Effector memory CD8-positive, alpha-beta T cell (primary cell): ENCODE measurements at places on chromosomes 11 and 22.

DNA sequence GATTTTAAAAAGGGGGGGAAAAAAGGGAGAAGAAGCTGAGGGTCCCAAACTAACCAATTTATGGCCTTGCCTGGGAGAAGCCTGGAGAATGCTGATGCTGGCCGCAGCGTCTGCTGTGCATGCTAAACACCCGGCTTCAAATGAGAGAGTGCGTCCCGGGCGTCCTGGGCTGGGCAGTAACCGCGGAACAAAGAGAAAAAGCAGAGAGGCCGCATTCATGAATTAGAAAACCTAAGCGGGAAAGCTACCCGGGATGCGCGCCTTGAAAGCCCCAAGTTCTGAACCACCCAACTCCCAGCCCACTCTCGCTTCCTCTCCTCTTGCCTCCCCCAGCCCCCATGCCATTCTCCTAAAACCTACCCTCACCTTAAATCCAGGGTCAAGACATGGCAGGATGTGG, 6.5 kb downstream of the MN1 start:
- no peak overlapping the region for H3K4me3 ChIP-seq
- no peak overlapping the region for H3K27ac ChIP-seq
- no peak for DNase-seq
- H3K4me1 ChIP-seq, result no peaks in the 10 kb centered on the region

- H3K36me3 ChIP-seq, result no peaks in the 10 kb centered on the region
- no peaks in the 10 kb centered on the region for H3K4me1 ChIP-seq
- H3K27ac ChIP-seq, result no peak overlapping the region
- DNase-seq, result no peak
Measured at GRCh38 chr11:120391292-120391691, 55.1 kb downstream of the ARHGEF12 start.

DNA sequence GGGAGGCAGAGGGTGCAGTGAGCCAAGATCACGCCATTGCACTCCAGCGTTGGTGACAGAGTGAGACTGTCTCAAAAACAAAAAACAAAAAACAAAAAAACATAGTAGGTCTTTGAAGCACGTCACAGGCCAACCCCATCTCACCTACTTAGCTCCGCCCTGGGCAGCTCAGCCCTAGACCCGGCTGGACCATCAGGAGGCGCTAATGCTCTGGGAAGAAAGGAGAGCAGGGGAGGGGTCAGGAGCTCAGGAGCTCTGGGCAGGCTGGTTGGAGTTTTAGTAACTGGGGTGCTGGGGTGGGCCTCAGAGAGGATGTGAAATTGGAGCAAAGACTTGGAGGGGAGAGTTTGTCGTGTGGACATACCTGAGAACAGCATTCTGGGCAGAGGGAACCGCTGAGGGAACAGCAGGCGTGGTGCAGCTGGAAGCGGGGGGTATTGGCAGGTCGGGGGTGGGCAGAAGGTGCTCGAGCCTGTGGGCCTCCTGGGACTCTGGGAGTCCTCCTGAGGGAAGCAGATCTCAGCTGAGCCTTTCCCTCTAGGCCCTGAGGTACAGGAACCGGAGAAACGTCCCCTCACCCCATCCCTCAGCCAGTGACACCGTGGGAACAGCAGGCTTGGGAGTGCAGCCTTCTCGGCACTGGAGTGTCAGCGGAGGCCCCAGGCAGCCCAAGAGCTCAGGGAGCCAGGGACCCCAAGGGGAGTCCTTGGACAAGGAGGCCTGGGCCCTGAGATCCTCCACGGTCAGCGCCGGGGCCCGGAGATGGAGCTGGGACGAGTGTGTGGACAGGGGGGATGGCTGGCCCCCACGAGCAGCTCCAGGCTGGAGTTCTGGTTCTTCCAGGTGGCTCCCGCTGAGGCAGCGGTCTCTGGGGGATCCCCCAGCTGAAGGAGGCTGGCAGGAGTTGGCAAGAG, 2.2 kb upstream of the RPS6KA4 start:
- no peak for DNase-seq
- H3K4me3 ChIP-seq, result peak overlapping the region; percentile 40
- H3K4me1 ChIP-seq, result peaks cover 22% of the 10 kb centered on the region
- H3K36me3 ChIP-seq, result peaks cover 19% of the 10 kb centered on the region

DNA sequence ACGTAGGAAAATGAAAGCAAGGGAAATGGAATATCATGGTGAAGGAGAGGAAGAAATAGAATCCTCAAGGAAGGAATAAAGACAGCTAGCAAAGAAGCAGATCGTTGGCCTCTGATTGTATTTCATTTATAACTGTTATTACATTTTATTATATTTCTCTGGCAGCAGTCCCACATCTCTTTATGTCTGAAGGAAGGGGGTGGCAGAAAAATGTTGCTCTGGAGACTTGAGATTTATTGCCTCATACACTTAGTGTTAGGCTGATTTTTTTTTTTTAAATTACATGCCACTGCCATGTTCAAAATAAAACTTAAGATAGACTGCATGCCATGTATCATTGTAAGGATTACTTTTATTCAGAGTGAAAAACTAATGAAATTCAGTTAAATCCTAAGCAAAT, 971.7 kb upstream of the CHORDC1 start:
- no peak overlapping the region for H3K4me3 ChIP-seq
- H3K27me3 ChIP-seq, result no peaks in the 10 kb centered on the region
- no peaks in the 10 kb centered on the region for H3K4me1 ChIP-seq
- no peaks in the 10 kb centered on the region for H3K36me3 ChIP-seq
- H3K27ac ChIP-seq, result no peak overlapping the region
- no peak for DNase-seq

- no peak overlapping the region for H3K4me3 ChIP-seq
- no peaks in the 10 kb centered on the region for H3K36me3 ChIP-seq
- no peak for DNase-seq
- H3K27me3 ChIP-seq, result no peaks in the 10 kb centered on the region
- no peaks in the 10 kb centered on the region for H3K4me1 ChIP-seq
Measured at GRCh38 chr11:31240340-31240904, 129.1 kb downstream of the DCDC1 start.

DNA sequence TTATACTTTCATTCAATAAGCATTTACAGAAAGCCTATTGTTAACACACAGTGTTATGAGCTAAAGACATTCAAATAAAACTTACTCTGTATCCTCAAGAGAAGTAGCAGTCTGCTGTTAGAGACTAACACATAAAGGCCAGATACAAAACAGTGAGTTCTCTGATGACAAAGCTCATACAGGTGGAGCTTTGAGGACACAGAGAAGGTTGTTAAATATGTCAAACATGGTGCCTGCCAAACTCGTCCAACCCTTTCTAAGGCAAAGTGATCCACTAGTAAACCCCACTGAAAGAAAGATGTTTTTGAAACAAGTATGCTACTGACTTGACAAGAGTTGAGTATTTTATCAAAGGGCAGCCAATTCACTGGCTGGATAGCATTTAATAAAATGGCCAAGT, 70.1 kb downstream of the C2CD3 start:
- H3K4me1 ChIP-seq, result no peaks in the 10 kb centered on the region
- DNase-seq, result no peak
- no peak overlapping the region for H3K27ac ChIP-seq

GRCh38 chr11:18766015-18766414, 25.6 kb downstream of the PTPN5 start:
- H3K4me3 ChIP-seq, result no peak overlapping the region
- peaks cover 6% of the 10 kb centered on the region for H3K4me1 ChIP-seq
- no peak overlapping the region for H3K27ac ChIP-seq
- H3K36me3 ChIP-seq, result no peaks in the 10 kb centered on the region

DNA sequence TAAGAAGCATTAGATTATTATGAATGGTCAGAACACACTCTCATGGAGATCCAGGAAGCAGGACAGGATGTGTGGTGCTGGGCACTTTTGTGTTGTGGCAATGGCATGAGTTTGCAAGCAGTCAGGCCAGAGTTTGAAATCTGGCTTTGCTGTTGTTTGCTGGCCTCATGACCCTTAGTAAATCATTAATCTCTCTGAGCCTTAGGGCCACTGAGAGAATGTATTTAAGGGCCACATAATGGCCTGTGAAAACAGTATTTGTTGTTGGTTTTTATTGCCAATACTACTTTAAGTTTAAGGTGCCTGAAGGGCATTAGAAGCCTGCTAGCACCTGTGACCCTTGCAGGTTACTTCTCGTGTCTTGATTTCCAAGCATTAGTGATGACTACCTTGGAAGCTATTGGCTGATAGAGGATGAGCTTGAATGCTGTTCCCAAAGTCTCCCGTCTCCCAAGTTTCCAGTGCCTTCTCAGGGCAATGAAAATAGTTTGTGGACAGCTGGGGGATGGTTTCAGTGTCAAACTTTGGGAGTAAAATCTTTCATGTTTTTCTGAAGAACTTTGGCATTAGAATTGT, 24.6 kb downstream of the STIM1 start:
- H3K27ac ChIP-seq, result peak overlapping the region; percentile 71
- no peaks in the 10 kb centered on the region for H3K27me3 ChIP-seq
- no peak for DNase-seq

GRCh38 chr22:23494930-23495266, 85.2 kb downstream of the IGLL1 start:
- no peaks in the 10 kb centered on the region for H3K36me3 ChIP-seq
- H3K4me3 ChIP-seq, result no peak overlapping the region
- no peak for DNase-seq
- peaks cover 9% of the 10 kb centered on the region for H3K4me1 ChIP-seq
- H3K27me3 ChIP-seq, result peaks cover 19% of the 10 kb centered on the region

DNA sequence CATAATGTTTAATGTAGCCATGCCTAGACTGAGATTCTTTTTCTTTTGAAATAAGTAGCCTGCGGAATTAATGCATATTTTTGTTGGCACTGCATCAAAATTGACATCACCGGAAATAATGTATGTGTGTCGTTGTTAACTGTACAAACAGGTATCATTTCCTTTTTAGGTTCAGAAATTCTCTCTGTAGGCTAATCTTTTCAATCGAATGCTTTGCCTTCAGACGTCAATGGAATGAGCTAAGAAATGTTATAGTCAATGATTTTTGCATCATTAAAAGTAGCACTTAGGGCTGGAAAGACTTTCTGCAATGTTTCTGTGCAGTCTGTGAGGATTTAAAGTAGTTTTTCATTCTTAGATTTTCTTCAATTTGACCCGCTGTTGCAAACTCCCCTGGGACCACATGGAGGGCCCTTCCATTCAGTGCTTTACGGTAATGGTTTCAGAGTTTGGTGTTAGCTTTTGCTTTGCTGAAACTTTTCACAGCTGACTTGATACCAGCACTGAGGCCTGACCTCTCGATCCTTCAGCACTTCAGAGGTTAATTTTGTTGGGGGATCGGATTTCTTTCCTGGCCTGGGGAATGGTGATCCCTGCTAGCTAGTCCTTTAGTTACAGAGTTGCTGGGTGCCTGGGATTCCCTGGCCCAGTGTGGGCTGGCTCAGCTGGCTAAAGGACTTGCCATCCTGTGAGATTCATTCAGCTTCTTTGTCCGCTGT, 137.8 kb downstream of the DBX1 start:
- H3K4me3 ChIP-seq, result no peak overlapping the region
- peaks cover 9% of the 10 kb centered on the region for H3K27me3 ChIP-seq
- no peaks in the 10 kb centered on the region for H3K4me1 ChIP-seq
- DNase-seq, result no peak
- no peaks in the 10 kb centered on the region for H3K36me3 ChIP-seq
- H3K27ac ChIP-seq, result no peak overlapping the region

- H3K4me1 ChIP-seq, result no peaks in the 10 kb centered on the region
- no peak overlapping the region for H3K27ac ChIP-seq
- H3K36me3 ChIP-seq, result peaks cover 3% of the 10 kb centered on the region
- peaks cover 33% of the 10 kb centered on the region for H3K27me3 ChIP-seq
Measured at GRCh38 chr11:114011443-114011842, 36.5 kb downstream of the HTR3A start.

DNA sequence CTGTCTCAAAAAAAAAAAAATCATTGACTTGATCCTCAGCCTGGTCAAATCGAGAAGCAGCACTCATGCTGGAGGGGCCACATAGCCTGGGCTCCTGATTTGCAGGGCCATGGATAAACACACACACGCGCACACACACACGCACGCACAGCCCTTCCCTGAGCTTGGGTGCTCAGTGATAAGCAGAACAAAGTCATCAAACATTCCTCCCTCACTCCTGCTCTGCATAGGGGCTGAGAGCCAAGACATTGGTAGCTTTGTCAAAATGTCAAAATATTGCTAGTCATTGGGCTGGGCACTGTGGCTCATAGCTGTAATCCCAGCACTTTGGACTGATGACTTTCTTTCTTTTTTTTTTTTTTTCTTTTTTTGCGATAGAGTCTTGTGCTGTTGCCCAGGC, 34.0 kb upstream of the A4GALT start:
- H3K4me1 ChIP-seq, result peaks cover 4% of the 10 kb centered on the region
- DNase-seq, result no peak
- no peak overlapping the region for H3K4me3 ChIP-seq
- peaks cover 21% of the 10 kb centered on the region for H3K27me3 ChIP-seq

DNA sequence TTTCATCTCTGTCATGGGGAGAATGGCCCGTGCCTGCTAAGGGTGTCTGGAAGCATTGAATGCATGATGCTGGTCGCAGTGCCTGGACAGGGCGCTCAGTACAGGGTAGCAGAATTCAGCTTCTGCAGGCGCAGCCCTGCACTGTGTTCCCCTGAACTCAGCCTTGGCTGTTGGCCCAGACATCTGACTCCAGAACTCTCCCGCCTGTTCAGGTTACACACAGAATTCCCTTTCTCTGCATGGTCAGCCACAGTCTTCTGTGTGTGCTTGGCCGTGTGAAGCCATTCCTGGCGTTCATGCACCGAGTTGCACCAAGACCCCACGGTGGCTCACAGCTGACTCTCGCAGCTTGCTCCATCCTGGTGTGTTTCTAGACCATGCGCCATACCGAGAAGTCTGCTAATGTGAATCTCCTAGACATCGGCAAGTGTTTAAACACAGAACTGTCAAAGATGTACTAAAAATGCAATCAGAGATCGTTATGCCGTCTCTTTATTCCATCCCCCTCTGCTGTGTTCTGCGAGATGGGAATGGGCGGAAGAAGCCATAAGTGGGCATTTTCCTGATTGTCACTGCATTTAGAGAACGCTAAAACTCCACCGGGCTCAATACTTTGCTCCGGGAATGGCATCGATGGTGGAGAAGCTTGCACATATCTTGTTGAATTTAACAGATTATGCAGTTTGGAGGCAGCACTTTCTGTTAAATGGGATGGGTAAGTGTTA, 55.6 kb downstream of the MPPED1 start:
- no peaks in the 10 kb centered on the region for H3K4me1 ChIP-seq
- H3K4me3 ChIP-seq, result no peak overlapping the region
- H3K27ac ChIP-seq, result no peak overlapping the region

DNA sequence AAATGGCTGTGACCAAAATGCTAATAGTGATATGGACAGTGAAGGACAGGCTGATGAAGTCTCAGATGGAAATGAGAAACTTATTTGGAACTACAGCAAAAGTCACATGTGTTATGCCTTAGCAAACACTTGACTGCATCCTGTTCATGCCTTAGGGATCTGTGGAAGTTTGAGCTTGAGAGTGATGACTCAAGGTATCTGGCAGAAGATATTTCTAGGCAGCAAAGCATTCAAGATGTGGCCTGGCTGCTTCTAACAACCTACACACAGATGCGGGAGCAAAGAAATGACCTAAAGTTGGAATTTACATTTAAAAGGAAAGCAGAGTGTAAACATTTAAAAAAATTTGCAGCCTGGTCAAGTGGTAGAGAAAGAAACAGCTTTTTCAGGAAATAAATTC, 28.1 kb upstream of the CD81 start:
- no peak overlapping the region for H3K4me3 ChIP-seq
- no peak for DNase-seq
- H3K27me3 ChIP-seq, result no peaks in the 10 kb centered on the region
